ENCODE measurements at places on chromosomes 12 and 14.

DNA sequence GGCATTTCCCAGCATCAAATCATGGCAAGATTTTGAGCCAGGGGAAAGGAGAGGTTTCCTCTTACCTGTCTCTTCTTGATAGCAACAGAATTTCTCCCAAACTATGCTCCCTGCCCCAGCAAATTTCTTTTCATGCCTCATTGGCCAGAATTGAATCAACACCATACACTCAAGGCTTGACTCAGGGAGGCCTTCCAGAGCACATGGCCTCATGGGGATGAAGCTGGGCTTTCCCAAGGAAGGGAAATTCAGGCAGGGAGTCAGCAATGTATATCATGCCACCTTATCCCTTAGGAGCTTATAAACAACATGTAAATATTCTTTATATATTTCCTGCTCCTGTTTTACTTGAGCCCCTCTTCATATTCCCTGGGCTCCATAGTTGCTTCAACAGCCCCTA is 62.1 kb downstream of the ARF6 start:
- DNase-seq, result no peak

- DNase-seq, result no peak
These were observed 95.9 kb upstream of the CDKN3 start for GRCh38 chr14:54300881-54301280.

GRCh38 chr12:65279369-65280112 is 1.1 kb downstream of the MSRB3 start:
- DNase-seq, result no peak

DNA sequence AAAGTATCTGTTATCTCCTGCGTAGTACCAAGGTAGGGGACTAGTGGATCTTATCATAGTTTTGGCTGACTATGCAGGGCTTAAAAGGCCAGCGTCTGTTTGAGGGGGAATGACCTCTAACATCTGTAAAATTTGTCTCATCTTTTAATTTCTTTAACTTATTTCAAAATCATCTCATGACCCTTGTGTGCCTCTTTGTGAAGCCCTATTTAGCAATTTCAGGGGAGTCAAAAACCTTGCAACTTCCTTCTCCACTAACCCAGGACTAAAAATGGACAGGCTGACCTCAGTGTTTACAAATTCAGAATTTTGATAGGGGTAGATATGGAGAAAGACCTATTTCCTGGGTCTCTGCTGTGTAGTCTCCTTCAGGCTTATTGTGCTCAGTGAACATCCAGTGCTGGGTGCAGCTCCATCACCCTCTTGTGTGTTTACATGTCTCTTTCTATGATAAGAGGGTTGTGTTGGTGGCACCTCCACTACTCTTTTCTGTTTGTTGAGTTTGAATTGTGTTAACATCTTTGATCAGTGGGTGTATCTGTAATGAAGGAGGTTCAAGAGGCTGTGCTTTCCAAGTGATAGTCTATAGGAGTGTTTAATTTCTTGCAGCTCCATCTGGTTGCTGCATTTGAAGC is 14.3 kb downstream of the NECAP1 start:
- no peak for DNase-seq

DNA sequence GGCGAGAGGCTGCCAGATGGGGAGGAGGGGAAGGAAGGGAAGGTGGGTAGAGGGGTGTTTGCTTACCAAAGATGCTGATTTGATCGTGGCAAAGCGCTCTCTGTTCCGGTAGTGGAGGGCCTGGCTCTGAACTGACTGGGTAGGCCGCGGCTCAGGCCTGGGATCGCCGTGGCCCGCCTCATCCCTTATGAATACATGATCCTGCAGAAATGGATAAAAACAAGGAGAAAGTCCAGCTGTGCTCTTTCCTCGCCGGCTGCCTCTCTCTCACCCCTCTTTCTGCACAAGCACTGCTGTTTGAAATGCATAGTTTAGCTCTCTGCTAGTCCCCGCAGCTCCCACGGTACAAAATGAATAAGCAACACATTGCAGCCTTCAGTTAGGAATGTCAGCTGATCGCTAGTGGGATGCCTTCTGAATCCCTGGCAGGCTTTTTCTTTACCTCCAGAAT is 53.8 kb downstream of the PEBP1 start:
- DNase-seq, result no peak

GRCh38 chr14:102215071-102215470 is 75.4 kb downstream of the WDR20 start:
- no peak for DNase-seq

GRCh38 chr12:96881608-96882007 is 25.4 kb upstream of the NEDD1 start:
- no peak for DNase-seq

DNA sequence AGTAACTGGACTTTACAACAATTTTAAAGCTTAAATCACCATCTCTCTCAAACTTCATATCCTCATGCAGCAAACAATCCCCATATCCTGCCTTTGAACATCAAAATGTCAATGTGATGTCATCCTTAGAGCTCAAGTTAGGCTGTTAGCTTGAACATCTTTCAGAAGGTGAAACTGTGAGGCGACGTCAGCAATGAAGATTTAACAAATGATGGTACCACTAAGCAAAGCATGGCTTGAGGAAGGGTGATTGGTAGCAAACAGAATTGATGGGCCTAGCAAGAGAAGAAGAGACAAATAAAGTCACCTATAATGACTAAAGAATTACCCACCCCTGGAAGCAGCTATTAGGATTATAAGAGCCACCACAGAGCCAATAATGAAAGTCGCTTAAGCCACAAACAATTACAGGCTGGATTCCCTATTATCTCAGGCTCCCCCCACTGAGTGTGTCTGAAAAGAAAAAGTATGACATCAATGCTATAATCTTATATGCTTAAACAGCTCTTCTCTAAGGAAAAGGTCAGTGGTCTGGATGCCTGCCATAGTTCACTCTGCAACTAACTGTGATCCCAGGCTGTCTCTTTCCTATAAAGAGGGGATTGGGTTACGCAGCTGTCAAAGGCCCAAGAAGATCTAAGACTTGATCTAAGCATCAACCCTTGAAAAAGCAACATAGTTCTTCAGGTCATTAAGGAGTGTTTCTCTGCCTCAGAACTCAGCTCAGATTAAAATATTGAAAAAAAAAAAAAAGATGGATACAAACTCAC is 18.1 kb downstream of the EGLN3 start:
- DNase-seq, result no peak

DNA sequence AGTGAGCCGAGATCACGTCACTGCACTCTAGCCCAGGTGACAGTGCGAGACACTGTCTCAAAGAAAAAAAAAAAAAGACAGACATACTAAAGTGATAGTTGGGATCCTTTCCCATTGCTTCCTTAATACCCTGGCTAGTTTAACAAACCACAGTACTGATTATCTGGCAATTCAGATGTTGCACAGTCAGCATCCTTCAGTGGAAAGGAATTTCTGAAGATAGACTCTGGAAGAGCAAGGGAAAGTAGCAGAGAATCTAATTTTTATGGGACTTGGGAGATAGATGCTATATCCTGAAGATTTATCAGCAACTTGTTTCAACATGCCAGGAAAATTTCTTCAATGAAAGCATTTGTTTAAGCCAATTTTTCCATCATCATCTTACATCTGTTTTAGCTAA is 6.5 kb upstream of the PPFIBP1 start:
- no peak for DNase-seq

GRCh38 chr12:109494348-109494881 is 17.0 kb downstream of the UBE3B start:
- no peak for DNase-seq

DNA sequence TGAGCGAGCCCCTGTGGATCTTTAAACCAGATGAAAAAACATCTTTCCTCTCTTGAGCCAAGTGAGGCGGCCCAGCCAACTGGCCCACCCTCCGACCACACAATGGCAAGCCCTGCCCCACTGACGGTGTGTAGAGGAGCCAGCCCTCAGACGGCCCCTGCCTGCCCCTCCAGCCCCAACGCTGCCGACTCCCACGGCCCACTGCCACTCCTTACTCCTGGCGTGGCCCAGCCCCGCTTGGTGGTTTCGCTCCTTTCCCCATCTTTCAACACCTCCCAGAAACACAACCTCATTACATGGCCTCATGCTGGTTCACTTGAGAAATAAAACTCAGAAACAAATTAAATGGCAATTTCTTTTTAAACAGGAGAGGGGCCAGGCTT is 80.6 kb upstream of the DICER1 start:
- DNase-seq, result no peak

DNA sequence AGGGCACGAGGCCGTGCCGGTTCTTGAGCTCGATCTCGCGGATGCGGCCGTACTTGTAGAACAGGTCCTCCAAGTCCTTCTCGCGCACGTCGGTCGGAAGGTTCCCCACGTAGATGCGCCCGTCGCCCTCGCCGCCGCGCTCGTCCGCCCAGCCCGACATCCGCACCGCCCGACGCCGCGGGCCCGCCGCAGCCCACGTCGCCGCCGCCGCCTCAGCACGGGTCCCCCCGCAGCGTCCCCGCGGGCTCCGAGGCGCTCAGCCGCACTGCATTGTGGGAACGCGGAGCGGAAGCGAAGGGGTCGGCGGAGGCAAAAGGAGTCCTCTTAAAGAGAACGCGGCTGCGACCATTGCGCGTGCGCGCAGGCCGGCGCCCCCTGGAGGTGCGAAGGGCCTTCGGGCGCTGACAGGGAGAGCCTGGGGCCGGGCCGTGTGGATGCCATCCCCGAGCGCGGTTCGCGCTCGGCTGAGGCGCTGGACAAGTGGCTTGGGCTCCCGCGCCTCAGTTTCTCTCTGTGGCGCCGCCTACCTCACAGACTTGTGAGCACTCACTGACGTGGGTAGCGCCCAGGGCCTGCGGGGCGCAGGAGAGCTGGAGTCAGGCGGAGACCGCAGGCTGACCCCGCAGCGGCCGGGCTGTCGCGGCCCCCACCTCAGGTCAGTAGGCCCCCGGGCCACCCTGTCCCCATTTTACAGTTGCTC is at the start of gene SRSF9:
SRSF9 (minus strand) TSS at position 299 of the 700 bp plus-strand sequence; CDS start at position 160, 139 bp downstream.
- DNase-seq, result peak; percentile 95

GRCh38 chr14:75906680-75907280 is 75.0 kb downstream of the TGFB3 start:
- peak; percentile 21 for DNase-seq

DNA sequence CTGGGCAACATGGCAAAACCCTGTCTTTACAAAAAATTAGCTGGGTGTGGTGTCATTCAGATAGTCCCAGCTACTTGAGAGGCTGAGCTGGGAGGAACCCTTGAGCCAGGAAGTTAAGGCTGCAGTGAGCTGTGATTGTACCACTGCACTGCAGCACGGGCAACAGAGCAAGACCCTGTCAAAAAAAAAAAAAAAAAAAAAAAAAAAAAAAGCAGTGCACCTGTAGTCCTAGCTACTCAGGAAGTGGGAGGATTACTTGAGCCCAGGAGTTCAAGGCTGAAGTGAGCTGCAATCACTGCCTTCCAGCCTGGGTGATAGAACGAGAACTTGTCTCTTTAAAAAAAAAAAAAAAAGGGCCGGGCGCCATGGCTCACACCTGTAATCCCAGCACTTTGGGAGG is 5.6 kb downstream of the REM2 start:
- DNase-seq, result no peak

DNA sequence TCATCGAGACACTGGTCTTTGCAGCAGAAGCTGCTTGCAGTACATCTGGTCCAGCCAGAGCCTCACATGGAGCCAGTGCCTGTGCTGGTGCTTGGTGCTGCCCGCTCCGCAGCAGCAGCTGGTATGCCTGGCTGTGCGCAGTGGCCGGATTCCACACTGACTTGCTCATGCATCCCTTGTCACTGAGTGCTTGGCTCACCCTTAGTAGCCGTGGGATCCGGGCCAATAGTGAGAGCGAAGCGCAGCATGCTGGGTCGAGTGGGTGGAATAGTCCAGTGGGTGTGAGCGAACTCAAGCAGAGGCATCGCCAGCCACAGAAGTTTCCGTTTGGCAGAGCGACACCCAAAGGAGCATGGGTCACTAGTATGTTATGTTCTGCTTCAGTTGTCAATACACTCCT is 10.1 kb upstream of the FBXO33 start:
- no peak for DNase-seq

GRCh38 chr12:120820884-120821510 is 83.2 kb downstream of the SPPL3 start:
- DNase-seq, result no peak

All from HCT116 (cell line).